Astrocyte of the spinal cord (primary cell): ENCODE measurements at places on chromosomes 16 and 17.

DNA sequence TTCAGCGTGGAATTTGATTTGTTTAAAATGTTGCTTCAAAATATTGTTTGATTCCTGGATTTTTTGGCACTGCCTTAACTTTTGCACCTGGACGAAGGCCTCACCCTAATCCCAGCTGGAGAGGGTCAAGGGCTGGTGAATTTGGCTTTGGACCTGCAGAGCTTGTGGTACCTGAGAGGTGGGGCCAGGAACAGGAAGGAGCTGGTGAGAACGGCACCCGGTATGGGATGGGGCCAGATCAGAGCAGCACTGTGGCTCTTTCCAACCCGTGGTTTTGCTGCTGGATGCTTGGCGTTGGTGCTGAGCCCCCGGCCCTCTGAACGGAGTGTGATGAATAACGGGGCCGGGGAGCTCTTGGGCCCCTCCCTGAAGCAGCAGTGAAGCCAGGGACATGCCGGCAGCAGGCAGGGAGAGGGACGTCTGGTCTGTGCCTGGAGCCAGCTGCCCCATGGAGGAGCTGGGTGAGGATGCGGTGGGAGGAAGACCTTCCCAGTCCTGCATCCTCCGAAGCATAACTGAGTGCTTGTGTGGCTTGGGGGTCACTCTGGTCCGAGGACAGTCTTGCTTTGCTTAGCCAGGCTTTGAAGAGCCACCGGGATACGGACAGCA lies 275.4 kb downstream of the SEC14L1 start:
- DNase-seq, result no peak

- no peak for DNase-seq
Observed at GRCh38 chr17:67113486-67113885, 69.1 kb downstream of the CACNG1 start.

DNA sequence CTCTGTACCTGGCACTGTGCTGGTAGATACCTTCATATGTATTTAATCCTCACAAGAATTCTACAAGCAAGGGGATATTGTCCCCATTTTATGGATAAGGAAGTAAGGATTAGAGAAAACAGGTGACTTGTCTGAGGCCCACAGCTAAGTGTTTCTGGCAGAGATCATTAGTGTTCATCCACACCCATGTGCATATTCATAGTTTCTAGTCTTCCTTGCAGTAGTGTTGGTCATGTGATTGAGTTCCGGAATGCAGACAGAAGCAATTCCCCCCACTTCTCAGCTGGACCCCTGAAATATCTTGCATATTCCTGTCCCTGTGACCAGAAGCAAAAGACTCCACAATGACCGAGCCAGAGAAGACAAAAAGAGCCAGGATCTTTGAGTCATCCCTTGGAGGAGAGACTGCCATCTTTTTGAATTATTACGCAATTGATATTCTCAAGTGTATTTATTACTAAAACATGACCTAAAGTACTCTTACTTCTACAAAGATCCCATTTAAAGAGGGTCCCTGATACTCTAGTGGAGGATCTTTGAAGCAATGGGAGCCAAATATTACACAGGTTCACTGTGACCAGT lies 43.4 kb downstream of the SOX9 start:
- DNase-seq, result no peak

GRCh38 chr16:915546-915945 lies 55.2 kb downstream of the LMF1 start:
- DNase-seq, result no peak

DNA sequence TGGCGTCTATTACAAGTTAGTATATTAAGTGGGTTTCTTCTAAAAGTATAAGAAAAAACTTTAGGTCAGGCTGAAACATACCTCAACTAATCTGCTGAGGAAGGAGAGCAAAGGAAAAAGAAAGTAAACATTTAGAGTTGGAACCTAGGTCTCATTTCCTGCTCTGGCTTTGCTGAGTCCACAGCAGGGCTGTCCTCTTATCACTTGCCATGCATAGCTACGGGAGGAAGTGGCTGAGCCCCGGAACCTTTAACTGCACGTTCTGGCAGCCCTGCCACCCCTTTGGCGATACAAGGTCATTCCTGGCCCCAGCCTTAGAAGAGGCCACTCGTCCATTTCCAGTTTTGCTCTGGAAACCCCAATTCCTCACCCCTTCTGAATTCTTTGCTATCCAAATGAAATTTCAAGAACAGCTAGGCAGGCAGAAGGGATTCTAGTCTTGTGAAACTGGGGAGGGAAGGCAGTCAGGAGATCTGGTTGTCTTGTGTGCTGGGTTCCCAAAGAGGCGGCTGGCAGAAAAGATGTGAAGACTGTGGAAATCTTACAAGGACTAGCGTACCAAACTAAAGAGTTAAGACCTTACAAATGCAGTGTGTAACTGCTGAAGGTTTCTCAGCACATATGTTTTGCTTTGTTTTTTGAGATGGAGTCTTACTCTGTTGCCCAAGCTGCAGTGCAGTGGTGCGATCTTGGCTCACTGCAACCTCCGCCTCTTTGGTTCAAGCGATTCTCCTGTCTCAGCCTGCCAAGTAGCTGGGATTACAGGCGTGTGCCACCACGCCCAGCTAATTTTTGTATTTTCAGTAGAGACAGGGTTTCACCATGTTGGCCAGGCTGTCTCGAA lies 19.1 kb downstream of the WIPI1 start:
- peak; percentile 16 for DNase-seq

- DNase-seq, result no peak
Observed at GRCh38 chr17:30339086-30339485, 5.2 kb upstream of the TMIGD1 start.

GRCh38 chr17:2124391-2124790 lies 69.5 kb downstream of the HIC1 start:
- peak; percentile 16 for DNase-seq

DNA sequence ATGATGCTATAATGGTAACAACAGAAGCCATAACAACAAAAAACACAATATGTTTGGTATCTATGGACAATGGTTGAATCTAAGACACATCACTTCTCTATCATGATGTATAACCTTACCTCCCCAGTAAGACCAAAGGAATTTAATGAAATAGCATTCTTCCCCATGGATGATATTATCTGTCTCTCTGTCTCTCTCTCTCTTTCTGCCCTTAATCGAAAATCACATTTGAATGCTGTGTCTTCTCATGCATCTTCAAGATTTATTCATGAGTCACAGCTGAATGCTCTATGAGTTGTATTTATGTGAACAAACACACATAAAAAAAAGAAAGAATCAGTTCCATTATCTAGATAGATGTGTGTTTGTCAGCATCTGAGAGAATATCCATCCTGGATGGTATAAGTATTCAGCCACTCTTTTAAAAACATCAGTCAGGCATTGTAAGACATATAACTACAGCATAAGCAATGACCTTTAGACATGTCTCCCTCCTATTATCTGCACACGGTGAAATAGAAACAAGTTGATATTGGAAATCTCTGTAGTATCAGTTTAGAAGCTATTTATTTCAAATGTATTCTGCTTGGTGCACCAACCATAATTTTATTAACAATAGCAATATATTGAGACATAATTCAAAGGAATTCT lies 433.3 kb downstream of the TOX3 start:
- no peak for DNase-seq

DNA sequence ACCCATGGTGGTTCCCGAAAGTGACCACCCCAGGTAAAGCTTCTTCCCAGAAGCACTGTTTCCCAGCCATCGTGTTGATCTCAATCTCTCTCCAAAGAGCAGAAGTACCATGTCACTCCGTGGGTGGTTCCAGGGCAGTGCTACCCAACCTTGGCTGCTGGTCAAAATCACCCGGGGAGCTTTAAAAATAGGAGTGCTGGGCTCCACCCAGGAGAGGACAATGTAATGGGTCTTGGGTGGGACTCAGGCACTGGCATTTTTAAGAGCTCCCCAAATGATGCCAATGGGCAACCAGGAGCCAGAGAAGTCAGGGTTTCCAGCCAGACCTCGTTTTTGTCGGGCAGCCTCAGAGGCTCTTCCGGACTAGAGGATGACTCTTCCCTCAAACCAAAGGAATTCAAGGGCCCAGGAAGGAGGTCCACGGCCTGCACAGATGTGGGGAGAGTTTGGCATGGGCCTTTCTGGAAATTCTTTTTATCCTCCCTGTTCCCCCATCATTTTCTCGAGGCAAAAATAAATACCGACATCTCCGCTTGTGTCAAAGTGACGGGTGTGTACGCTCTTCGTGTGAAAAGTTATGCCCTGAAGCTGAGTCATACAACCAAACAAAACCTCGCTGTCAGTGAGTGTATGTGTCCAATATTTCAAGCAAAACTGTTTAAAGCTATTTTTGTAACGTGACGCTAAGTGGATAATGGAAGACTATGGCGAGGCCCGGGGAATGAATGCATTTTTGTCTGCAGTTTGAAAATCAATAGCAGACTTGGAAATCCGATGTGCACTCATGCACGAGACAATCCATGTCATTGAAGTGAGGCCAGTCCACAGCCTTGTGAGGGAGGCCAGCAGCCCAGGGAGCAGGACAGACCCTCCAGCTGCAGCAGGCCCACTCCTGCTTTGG lies 364.1 kb downstream of the FOXL1 start:
- peak; percentile 88 for DNase-seq

- no peak for DNase-seq
Observed at GRCh38 chr17:8841844-8842243, 25.6 kb downstream of the PIK3R6 start.

DNA sequence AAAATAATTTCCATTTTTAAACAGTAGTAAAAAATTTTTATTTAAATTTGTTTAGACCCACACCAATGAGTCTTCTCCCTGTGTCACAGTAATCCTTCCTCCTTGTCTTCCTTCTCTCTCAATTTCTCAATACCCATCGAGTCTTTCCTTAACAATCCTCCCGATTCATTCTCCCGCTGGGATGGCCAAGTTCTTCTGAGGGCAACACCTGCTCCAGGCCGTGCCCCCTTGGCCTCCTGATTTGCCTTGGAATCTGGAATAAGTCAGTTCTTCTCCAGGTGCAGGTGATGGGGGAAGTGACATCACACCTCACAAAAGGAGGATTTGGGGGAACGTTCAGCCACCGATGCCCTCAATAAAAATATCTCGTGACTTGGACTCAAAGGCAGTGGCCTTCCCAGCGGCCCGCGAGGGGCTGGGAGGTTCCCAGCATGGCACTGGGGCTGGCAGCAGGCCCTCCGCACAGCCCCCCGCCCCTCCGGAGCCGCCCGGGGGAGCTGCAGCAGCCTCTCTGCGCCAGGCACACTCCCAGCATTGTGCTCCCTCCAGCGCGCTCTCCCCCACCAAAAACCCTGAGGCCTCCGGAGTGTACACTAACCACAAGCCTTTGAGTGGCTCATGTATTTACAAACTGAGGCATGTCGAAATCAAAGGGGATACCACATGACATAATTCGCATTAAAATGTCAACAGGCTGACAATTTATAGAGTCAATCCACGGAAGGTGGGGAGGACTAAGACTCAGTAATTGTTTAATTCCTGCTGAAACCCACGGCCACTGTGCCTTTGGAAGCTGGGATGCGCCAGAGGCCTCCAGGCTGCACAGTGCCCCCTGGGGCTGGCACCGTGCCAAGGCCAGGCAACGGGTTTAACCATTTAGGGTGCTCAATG lies 120.5 kb downstream of the ZFHX3 start:
- DNase-seq, result peak; percentile 84

DNA sequence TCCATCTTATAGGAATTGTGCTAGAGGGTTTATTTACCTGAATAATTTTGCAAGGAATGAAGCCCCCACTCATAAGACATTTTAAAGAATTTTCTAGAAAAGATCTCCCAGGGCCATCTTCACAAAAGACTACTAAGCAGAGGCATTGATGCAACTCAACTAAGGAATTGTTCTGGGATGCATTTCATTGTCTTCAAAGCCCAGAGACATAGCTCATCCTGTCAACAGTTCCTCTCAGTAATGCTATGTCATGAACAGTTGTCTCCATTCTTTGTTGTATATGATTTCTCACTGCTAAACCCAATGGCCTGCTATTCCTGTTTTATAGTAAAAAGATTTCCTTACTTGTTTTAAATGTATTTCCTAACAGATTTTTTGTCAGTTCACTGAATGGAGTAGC lies 136.8 kb upstream of the RBL2 start:
- DNase-seq, result no peak

DNA sequence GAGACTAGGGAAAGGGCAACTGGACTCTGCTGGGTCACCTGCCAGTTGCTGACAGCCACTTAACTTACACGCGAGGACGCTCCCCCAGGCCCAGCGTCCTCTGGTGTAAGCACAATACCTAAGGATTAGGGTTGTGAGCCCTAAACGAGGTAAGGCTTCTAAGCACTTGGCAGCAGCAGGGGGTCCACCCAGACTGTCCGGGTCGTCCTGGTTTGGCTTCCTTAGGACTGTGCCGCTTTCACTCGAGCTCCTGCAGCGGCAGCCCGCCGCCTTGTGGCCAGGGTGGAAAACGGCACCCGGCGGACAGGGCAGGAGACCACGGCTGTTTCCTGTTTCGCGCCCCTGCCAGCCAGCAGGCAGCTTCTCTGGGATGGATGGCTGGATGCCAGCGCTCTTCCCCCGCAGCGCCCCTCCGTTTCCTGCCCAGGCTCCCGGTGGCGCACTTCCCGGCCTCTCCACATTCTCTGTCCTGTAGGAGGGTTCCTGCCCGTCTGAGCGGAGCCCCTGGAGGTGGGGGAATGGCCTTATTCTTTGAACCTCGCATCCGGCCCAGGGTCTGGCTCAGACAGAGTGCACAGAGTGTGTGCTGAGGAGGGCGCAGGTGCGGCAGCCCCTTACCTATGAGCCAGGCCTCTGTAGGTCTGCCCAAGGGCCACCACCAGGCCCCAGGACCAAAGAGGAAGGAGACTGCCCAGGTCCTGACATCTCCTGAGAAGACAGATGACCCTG lies 47.0 kb upstream of the AMZ2 start:
- peak; percentile 63 for DNase-seq

GRCh38 chr17:47276868-47277267 lies 23.2 kb downstream of the ITGB3 start:
- peak; percentile 85 for DNase-seq

DNA sequence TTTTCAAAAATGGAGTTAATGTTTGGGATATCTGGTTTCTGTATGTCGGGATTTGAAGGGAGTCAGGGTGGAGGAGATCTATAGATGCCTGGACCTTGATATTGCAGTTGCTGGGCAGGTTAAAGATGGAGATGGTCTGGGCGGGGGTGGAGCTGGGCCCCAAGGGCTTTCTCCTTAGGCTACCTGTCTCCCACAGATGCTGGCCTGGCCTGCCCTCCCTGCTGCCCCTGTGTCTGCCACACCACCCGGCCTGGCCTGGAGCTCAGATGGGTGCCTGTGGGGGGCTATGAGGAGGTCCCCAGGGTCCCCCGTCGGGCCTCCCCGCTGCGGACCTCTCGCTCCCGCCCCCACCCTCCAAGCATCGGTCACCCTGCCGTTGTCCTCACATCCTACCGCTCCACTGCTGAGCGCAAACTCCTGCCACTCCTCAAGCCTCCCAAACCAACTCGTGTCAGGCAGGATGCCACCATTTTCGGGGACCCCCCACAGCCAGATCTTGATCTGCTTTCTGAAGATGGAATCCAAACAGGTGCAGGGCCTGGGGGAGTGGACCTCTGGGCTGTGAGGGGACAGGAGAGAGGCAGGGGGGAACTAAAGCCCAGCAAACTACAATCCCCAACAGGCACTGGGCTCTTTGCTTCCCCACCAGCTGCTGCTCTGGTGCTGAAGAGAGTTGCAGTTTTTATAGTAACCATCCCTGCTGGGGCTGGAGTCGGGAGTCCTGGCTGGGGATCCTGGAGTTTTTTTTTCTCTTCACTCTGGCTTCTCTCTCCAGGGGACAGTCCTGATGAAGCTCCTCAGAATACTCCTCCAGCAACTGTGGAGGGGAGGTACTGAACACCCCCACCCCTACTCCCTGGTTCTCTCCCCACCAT lies 2.9 kb downstream of the ARHGEF15 start:
- DNase-seq, result no peak
